Activated gamma-delta T cell (primary cell): ENCODE measurements at places on chromosomes 12 and 14.

- no peak for DNase-seq
These were observed 7.8 kb upstream of the SSH1 start for GRCh38 chr12:108865169-108865568.

- no peak for DNase-seq
These were observed 44.7 kb downstream of the ATF7IP start for GRCh38 chr12:14410177-14410576.

DNA sequence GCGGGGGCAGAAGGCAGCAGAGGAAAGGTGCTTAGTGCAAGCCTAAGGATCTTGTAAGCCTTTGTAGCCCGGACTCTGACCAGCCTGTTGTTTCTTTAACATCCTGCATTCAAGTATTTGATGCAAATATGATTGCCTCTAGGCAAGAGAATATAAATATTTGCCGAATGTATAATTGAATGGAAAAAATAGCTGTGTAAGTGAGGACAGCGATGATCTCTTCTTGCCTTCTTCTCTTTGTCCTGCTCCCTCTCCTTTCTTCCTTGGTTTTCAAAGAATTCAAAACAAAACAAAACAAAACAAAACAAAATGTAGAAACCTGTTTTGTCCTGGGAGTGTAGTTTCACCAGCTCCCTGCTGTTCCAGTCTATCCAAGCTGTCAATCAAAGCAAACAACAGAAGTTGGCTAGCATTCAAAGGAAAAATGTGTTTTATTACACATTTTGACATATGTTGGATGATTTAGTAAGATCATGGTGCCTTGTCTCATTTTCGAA, 74.9 kb upstream of the CPM start:
- no peak for DNase-seq

- no peak for DNase-seq
These were observed 24.4 kb downstream of the ANKS1B start for GRCh38 chr12:99960311-99960710.

GRCh38 chr14:70907176-70907995, at the start of gene PCNX1:
Gene PCNX1 (plus strand): TSS chr14:70907459. CDS start chr14:70907851, 392 bp downstream.
- DNase-seq = peak; percentile 84

DNA sequence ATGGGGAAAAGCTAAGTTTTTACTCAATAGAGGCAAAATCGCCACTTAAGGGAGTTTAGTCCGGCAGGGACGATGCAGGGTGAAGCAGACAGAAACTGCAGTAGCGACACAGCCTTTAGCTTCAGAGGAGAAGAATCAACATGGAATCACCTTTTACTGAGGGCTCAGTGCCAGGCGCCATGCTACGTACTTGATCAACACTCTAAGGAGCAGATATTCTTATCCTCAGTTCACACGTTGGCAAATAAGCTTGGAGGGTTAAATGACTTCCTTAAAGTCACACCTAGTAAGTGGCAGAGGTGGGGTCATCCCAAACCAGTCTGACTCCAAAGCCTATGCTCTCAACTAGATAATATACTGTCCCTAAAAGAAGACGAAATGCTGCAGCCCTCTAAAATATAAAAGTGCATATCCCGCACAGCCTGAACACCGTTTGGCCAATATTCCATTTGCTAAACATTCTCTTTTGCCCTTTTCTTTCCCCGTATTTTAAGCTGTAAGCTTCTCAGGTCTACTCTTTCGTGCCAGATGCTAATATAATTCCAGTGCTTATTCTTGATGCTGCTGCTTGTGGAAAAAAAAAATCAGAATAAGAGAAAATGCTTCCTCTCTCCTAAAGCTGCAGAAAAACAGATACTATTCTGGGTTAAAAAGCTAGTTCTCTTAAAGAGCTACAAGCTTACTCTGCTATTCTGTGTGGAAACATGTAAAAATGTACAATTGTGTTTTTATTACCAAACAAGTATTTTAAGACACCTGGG, 10.9 kb downstream of the CCDC92 start:
- no peak for DNase-seq

GRCh38 chr12:101570047-101570446, 24.7 kb upstream of the MYBPC1 start:
- DNase-seq = no peak

DNA sequence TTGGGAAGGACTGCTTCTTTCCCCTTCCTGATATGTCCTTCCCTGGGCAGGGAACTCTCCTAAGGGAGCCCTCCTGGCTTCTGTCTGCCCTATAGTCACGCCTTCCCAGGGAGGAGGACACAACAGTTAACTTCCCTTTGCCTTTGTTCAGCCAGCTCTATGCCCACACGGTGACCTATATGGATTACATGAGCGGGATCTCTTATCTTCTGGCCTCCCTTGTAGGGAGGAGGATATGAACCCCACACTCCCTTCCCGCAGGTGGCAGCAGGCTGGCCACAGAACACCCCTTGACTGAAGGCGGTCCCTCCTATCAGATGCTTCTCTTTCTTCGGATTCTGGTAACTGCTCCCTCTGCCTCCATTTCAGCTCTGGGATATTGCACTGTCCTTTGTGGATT, 135.6 kb upstream of the MAX start:
- DNase-seq = no peak

DNA sequence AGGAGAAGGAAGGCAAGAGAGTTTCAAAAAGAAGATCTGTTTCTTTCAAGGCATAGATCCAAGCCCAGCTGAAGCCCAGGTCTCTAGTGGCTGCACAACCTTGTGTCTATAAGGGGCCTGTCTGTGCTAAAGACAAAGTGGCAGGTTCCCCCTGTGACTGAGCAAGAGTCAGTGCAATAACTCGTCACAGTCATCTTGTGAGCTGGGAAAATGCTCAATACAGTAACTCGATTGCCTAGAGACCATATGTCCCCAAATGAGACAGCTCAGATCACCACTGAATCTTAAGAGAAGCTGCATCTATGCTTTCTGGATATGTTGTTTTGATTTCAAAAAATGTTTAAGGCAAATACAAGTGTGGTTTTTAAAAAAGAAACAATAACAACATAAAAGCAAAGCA, 24.2 kb downstream of the ST8SIA1 start:
- DNase-seq = no peak

DNA sequence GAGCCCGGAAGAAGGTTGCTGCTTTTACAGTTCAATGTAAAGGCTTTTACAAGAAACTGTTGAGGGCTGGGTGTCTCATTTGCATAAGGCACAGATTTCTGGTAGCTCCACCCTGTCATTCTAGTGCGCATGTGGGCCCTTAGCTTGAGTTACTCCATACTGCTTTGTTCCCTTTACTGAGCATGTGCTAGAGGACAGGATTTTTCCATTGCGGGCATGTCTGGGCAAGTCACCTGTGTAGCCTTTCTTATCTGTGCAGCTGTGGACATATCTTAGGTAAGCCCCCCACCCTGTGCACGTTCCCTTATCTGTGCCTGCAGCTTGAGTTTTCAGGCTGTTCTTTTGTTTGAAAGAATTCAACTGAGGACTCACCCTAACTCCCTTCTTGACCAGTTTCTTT, 56.2 kb upstream of the ARHGAP5 start:
- no peak for DNase-seq

DNA sequence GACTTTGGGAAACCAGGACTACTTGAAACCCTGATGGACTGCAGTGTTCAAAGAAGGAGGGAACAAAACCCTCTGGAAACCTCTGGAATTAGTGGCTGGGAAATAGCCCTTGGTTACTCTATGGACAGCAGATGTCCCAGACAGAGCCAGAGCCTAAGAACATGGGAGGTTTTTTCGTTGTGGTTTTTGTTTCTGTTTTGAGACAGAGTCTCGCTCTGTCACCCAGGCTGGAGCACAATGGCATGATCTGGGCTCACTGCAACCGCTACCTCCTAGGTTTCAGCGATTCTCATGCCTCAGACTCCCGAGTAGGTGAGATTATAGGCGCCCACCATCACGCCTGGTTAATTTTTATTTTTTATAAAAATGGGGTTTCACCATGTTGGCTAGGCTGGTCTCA, 1378.7 kb downstream of the AACS start:
- DNase-seq = no peak

- no peak for DNase-seq
These were observed 37.7 kb downstream of the SLC8B1 start for GRCh38 chr12:113297214-113297587.

DNA sequence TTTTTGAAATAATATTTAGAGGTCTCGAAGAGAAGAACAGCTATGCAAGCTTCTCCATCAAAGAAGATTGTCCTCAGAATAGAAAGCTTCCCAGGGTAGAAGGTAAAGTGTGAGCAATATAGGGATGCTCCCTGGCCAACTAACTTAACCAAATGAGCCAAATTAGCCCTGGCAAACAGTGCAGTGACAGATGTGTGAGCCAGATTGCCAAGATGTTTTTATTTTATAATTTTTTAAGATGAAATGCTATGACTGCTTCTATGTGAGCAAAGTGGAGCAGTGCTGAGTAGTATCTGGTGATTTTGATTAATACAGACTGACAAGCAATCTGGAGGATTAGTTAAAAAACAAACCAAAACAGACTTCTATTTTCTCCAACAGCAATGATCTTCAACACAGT, 202.1 kb downstream of the NOVA1 start:
- no peak for DNase-seq

DNA sequence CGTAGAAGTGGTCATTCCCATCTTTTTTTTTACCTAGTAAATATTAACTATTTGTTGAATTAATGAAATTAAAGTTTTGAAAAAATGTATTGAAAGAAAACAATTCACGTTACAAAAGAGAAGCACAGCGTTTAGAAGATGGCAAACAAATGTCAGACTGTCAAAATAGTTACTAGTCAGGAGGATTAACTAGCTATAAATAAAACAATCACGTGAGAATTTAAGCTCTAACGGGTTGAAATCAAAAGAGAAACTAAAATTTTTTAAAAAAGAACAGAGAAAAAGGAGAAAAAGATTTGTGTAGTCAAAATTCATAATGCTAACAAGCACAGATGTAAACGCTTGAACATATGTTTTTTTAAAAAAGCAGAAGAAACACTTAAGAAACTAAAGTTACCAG, 26.4 kb downstream of the DDHD1 start:
- DNase-seq = no peak

DNA sequence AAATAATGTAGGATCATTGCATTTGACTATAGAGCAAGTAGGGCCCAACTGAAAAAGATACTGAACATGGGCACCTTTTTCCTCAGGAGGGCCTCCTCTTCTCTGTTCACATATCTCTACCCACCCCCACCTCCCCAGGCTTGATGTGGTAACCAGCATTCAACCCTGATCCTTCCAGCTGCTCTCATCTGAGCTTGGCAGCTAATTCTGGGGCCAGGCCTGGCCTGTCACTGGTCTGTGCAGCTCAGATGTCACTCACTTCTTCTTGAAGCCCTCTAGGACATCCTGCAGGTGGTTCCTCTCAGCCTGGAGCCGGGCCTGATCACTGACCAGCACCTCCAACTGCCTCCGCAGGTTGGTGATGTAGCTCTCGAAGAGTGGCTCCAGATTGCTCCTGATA, 2.1 kb downstream of the KRT84 start:
- DNase-seq = no peak

- DNase-seq = no peak
These were observed 23.0 kb downstream of the JAG2 start for GRCh38 chr14:105145381-105146180.
